ENCODE measurements at places on chromosomes 2 and 18.

DNA sequence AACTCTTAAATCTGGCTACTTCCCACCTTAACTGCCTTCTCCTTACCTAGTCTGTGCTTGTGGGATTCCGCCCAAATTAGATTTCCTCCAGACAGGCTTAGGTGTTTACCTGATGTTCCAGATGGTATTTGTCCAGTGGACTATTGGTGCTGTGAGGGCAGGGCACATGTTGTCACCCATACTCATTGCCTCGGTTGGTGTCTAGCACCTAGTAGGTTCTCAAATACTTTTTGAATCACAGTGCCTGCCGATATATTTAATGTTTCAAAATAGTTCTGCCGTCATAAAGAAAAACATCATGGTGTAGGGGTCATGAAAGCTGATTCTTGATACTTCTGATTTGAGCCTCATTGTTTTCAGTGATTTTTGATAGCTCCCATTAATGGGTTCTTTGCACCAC, 1.1 kb downstream of the SEPTIN2 start:
- DNase-seq: no peak

DNA sequence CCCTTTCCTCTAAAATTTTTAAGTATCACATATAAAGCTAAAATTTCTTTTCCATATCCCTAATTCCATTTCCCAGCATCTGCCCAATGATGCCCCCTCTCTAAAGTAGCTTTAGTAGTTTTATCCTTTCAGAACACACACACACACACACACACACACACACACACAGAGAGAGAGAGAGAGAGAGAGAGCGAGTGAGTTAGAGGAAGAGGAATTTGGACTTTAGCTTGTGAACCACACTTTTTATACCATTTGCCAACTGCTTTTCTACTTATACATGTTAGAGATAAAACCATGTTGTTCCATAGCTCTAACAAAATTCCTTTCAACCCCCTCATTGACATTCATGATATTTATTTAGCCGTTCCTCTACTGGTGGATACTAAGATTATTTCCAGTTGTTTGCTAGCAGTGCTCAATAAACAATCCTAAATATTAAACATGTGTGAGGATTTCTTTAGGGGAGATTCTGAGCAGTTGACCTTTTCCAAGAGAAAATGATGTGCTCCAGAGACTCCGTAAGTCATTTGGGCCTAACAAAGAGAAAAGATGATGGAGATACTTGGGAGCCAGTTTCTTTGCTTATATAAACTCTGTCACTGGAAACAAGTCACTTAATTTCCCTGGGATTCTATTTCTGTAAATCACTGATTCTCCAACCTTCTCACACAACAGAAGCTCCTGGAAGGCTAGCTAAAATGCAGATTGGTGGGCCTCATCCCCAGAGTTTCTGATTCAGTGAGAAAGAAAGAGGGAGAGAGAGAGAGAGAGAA, 229.7 kb upstream of the SP5 start:
- no peak for DNase-seq

- no peak for DNase-seq
Measured at GRCh38 chr18:55420665-55421307, 167.2 kb downstream of the TCF4 start.

DNA sequence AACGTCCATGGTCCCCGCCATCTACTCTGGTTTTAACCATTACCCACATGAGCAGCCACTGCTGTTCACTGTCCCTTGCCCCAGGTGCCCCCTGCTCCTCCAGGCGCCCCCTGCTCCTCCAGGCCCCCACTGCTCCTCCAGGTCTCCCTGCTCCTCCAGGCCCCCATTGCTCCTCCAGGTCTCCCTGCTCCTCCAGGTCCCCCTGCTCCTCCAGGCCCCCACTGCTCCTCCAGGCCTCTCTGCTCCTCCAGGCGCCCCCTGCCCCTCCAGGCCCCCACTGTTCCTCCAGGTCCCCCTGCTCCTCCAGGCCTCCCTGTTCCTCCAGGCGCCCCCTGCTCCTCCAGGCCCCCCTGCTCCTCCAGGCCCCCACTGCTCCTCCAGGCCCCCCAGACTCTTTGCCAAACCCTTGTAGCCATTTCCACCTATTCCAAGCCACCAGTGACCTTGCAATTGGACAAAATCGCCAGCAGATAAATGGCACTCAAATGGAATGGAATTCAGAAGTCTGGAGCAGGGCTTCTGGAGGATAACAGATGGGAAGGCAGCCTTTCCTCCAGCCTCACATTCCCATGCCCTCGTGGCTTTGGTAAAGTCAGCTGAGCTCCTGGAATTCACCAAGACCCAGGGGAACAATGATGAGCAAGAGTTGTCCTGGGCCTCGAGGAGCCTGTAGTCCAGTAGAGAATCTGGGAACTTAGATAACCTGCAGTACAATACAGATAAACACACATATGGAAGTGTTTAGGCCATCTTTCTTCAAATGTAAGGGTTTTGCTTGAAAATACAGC, 13.3 kb upstream of the RPL31 start:
- no peak for DNase-seq
